ENCODE measurements at places on chromosomes 4 and X.

- no peak for DNase-seq
These were observed 193.4 kb upstream of the GPR101 start for GRCh38 chrX:137227151-137227550.

GRCh38 chrX:20204351-20204750 lies 62.4 kb downstream of the RPS6KA3 start:
- no peak for DNase-seq

DNA sequence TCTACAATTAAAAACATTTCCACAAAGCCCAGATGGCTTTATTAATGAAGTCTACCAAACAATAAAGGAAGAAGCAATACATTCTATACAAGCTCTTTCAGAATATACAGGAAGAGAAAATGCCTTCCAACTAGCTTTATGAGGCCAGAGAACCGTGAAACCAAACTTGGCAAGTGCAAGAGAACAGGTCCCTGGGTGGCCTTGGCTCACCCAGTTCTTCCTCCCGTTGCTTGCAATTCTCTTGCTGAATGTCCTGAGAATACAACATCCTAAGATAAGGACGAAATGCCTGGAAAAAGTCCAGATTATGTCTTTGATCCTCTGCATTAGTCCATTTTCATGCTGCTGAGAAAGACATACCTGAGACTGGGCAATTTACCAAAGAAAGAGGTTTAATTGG lies 204.9 kb downstream of the MAD2L1 start:
- no peak for DNase-seq

DNA sequence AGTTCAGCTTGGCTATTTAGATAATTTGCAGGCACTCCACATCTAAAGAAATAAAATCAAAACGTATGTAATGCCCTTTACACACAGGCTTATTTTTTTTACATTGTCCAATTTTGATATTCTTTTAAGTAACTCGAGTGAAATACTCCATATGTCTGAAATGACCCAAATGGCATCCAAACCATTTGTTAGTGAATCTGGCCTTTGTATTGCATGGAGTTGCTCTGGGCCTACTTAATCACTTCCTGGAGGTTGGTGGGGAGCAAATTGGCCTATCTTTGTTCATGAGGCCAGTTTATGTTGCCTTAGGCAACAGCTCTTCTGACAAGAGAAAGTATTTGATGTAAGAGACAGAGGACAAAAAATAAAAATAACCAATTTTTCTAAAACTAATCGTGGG lies 47.6 kb upstream of the TMEM131L start:
- no peak for DNase-seq

GRCh38 chr4:54317690-54318089 lies 88.6 kb downstream of the PDGFRA start:
- no peak for DNase-seq

DNA sequence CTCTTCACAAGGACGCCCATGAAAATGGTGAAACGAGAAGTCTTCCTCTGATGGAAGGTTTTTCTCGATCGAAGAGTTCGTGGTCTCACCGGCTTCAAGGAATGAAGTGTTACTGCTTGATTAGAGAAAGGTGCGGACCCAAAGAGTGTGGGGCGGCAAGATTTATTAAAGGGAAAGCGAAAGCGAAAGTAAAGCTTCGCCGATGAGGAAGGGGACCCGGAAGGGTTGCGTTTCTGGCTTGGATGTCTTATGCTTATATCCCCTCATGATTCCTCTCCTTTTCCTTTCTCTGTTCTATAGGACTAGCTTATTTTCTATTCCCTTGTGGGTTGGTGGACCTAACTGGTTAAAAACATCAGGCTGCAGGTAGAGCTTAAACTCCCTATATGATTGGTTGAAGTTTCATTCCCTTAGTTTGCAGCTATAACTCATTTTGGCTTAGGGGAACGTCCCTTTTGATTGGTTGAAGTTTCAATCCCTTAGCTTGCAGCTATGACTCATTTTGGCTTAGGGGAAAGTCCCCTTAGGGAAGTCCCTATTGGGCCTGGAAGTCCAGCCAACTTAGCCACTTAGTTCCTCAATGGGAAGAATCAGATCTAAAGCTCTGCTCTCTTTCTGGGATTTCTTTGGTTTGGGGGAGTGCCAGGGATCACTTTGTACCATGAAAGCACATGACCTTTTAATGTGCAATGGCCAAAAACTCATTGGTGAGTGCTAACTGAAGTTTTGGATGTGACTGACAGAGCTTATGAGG lies 1025.0 kb upstream of the PCDH10 start:
- DNase-seq = no peak

DNA sequence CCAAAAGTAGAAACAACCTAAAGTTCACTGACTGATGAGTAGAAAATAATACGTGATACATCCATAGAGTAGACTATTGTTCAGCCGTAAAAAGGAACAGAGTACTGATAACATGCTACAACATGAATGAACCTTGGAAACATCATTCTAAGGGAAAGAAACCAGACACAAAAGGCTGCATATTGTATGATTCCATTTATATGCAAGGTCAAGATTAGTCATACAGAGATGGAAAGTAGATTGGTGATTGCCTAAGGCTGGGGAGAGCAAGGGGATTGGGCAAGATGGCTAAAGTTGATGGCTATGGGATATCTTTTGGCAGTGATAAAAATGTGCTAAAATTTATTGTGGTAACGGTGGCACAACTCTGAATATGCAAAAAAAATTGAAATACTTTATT lies 209.1 kb downstream of the RELL1 start:
- no peak for DNase-seq

GRCh38 chrX:46628460-46629371 lies 55.2 kb downstream of the CHST7 start:
- no peak for DNase-seq

DNA sequence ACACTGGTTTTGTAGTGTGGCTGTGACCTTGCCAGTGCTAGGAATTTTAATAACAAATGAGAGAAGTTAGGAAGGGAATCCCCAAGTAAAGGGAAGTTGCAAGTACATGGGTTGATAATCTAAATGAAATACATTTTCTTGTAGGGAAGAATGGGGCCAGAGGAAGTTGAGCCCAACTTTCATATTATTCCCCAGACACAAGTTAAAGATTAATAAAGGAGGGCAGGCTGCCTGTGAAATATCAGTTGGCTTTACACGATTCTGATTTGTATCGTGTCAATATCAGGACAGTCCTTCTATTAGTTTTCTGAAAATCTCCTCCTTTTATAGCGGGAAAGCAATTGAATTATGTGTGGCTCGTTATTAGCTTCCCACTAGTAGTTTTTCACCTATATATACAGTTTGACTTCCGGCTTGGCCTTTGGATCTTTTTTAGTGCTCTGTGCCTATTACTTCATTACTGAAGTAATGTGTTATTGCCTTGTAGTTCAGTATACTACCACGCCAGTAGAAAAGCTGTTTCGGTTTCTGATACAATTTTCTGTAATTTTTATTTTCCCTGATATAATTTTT lies 1.7 kb downstream of the PDLIM5 start:
- no peak for DNase-seq

DNA sequence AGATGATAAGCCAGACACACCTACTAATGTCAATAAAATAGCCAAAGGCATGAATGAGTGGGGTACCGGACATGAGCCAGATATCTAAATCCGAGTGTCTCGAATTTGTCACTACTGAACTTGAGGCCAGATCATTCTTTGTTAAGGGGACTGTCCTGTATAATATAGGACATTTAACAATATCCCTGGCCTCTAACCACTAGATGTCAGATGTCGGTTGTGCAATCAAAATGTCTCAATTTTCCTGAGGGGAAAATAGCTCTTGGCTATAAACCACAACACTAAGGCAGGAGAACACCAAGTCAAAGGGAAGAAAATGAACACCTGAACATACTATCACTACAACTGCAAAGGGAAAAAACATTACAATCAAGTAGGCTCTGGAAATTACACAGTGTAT lies 154.5 kb downstream of the GPM6A start:
- DNase-seq = no peak

- no peak for DNase-seq
These were observed 243.9 kb upstream of the SPANXN1 start for GRCh38 chrX:145003443-145003842.

DNA sequence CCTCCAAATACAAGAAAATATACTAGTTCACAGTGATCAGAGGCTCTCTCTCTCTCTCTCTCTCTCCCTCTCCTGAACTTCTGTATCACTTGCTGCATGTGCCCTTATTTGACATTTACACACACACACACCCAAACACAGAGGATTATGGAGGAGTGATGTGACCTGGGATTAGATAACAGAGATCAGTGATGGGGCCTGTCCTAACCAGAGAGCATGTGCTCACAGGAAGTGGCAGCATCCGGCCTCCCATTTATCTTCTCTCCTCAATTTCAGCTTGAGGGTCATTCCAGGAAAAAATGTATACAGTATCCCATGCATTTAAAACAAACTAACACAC lies 143.0 kb downstream of the TSPAN5 start:
- DNase-seq = no peak

GRCh38 chr4:8260656-8261111 lies 8.9 kb upstream of the HTRA3 start:
- no peak for DNase-seq

DNA sequence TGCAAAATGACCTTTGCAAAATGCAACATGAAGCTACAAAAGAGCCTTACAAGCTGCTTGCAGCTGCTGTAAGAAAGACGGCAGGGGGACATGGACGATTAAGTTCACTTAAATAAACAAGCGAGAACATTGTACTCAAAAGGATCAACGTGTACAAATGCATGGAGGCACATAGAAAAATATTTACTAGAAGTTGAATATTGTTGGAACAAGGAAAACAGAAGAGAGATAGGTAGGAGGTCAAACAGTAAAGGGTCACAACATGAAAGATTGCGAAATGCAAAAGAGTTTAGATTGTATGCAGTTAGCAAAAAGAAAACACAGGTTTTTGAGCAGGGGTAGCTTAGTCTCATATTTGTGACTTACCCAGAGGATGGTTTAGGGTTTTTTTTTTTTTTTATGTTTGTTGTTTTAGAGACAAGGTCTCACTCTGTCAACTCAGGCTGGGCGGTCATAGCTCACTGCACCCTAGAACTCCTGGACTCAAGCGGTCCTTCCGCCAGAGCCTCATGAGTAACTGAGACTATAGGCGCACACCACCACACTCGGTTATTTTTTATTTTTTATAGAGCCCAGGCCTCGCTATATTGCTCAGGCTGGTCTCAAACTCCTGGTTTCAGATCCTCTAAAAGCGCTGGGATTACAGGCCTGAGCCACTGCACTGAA lies 1.4 kb upstream of the PHF8 start:
- no peak for DNase-seq

GRCh38 chr4:109126856-109127255 lies 175.6 kb downstream of the COL25A1 start:
- no peak for DNase-seq

DNA sequence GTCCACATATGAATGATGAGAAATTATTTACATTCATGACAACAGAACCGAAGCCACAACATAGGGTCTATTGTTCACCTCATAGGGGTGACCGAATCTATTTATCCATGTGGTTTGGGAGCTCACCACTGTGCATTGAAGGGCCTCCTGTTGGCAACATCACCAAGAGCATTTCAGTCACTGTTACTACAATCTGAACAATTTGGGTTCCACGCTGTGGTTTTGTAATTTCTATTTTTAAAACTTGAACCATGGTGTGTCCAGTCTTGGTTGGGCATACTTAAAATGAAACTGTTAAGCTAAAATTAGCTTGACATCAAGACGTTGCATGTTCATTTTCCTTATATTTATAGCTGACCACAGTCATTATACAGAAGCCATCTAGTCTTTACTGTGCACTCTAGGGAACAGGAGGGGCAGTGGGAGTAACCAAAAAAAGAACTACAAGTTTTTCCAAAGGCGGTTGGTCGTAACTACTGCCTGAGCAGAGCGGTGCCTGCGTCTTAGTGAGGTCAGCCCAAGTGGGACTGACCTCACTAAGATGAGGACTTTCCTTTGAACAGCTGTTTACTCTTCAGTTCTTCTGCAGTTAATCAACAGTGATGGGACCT lies 192.1 kb downstream of the SPRY1 start:
- no peak for DNase-seq

DNA sequence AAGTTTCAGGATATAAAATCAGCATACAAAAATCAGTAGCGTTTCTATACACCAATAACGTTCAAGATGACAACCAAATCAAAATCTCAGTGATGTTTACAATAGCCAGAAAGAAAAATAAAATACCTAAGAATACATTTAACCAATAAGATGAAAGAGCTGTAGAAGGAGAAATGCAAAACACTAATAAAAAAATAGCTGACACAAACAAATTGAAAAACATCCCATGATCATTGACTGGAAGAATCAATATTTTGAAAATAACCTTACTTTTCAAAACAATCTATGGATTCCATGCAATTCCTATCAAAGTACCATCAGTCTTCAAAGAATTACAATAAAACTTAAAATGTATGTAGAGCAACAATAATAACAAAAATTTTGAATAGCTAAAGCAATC lies 1096.3 kb downstream of the FAT4 start:
- DNase-seq = no peak

DNA sequence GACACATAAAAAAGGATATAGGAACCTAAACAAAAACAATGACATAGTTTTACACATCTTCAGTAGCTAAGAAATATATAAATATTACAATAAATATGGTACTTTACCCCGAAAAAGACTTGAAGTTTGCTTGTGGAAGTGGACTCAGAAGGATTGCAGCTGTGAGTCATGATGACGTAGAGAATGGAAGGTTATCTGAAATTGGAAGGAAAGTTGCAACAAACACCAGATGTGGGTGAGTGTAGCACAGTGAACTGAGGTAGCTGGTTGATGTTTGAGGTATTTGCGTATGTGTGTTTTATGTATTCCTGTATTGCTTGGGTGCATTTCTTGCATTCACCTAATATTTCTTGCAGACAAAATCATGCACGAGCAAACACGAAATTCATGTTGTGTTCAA lies 113.0 kb downstream of the ARX start:
- no peak for DNase-seq

DNA sequence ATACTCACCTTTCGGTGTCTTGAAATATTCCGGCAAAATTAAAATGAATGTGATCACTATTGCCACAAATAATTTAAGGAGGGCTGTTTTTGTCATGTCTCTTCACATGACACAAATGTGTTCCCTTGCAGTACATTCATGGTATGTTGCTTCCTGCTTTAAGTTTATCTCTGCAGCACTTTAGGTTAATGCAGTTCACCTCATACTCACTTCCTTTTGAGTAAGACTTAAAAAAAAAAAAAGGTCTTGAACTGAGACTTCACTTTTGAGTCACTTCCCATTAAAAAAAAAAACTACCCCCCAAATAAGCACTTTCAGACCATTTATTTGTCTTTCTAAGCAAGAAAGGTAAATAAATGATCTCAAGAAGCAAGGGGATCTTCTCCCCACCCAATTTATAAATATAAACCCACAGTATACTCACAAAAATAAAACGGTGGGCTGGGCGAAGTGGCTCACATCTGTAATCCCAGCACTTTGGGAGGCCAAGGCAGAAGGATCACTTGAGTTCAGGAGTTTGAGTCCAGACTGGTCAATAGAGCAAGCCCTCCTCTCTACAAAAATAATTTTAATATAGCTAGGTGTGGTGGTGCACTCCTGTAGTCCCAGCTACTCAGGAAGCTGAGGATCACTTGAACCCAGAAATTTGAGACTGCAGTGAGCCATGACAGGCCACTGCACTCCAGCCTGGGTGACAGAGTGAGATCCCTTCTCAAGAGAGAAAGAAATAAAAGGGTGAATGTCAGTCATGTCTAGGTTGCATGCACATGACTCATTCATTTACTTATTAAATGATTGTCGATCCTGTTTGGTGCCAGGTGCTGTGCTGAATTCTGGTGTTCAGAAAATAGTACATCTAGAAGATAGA lies at the start of gene TMEM156:
Gene TMEM156 (minus strand): TSS at position 192 of the 868 bp plus-strand sequence. CDS start 96 bp downstream, at position 96.
- no peak for DNase-seq

GRCh38 chr4:7746351-7747061 lies 193.2 kb downstream of the AFAP1 start:
- no peak for DNase-seq
